ENCODE measurements at places on chromosomes 13 and 19.
A peak's percentile ranks its signal among the peaks of the same experiment; 100 is the strongest.

- no peak for DNase-seq
Measured at GRCh38 chr19:4748589-4748988, 24.9 kb upstream of the DPP9 start.

DNA sequence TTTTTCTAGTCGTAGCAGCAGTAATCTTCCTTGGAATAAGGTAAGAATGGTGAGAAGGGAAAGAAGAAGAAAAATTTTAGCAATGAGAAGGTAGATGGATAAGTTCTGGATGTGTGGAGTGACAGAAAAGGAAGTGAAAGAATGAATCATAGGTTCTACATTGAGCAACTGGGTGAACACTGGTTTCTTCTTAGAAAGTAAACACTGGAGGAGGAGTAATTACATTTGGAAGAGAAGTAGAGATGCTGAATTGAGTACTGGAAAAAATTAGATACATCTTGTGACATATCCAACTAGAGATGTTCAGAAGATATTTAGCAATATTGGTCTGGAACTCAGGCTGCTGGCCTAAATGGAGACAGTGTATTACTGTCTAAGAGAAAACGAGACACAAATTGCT lies 148.5 kb downstream of the GPC5 start:
- no peak for DNase-seq

DNA sequence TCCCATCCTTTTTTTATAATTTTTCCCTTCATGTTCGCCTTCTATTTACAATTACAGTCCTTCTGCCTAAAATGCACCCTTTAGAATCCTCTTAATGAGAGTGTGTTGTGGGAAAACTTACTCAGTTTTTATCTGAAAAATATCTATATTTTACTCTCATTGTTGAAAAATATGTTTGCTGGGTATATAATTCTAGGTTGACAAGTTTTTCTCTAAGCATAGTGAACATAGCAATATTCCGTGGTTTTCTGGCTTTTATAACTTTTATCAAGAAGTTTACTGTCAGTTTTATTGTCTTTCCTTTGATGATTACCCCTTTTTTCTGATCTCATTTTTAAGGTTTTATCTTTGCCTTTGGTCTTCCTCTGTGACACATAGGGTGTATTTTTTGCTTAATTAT lies 57.3 kb downstream of the UQCRFS1 start:
- DNase-seq, result no peak

DNA sequence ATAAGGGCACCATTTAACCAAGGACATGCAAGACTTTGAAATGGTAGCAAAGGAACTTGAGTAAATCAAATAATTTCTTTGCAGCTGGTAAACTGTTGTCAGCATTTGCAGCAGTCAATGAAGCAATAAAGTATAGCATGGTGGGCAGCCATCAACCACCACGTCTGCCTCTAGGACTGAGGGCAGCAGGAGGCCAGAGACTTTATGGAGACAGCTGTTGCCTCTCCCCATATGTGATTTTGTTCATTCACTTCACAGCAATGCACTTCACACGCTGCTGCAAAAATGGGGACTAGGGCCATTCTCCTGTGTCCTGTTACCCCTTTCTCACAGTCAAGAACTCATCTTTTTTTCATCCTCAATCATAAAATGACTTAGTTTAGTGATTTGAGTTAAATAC lies 51.3 kb upstream of the PCDH9 start:
- DNase-seq, result no peak

GRCh38 chr19:37059142-37059541 lies 19.1 kb upstream of the ZNF420 start:
- DNase-seq, result no peak

- DNase-seq, result no peak
Measured at GRCh38 chr13:99506634-99507033, 5.4 kb downstream of the TM9SF2 start.

DNA sequence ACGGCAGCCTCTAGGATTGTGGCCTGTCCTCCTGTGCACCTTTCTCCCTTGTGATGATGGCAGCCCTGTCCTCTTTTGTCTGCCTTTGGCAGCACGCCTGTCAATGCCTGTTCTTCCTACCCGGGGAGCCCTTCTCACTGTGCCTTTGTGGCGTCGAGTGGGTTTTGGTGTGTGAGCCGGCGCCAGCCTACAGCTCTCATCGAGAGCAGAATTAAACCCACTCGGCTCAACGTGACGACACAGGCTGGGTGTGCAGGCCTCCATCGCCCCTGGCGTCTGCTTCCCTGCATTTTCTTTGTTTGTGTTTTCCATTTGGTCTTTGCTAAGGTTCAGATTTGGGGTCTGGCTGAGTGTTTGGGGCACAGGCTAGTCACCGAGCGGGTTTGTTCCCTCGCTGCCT lies 34.4 kb downstream of the AP1M1 start:
- no peak for DNase-seq

DNA sequence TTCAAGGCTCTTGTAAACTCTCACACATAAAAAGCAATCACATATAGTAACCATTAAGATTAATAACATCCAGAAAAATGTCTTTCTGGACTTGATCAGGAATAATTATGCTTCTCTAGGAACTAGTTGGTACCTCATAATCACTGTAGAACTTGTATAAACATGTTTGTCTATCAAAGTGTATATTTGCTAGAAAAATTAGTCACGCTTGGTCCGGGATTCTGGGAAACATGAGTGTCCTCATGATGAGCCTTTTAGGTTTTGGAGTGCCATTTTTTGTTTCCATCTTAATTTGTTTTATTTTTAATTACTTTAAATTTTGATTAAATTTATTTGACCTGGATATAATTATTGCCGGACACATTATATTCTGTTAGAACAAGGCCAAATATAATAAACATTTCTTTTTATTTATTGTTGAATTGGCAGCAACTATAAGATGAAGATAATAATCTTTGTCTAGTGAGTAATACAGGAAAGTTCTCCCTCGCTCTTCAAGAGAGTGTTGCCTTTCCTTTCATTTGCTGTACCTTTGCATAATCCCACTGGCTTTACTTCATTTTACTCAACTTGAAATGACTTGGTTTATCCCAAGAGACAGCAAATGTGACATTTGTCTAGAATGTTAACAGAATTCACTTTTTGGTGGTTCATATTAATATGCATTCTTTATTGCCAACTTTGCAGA lies 207.0 kb downstream of the NALCN start:
- no peak for DNase-seq

DNA sequence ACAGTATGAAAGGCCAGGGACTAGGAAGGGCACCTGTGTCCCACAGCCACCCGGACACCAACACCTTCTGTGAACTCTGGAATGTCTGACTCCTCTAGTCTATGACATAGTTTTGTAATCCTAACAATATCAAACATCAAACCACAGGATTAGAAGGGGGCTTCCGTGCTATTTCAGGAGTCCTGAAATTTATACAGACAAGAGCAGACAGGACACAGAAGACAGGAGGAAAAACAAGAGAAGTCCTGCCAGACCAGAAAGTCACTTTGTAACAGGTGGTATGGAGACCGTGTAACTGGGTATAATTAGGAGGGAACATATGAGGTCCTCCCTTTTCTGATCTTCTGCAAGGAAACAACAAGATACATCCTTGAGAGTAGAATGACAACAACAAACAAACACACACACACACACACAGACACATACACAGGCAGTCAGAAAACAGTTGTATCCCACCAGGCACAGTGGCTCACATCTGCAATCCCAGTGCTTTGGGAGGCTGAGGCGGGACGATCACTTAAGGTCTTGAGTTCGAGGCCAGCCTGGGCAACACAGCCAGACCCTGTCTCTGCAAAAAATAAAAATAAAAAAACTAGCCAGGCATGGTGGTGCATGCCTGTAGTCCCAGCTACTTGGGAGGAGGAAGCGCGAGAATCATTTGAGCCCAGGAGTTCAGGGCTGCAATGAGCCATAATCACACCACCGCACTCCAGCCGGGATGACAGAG lies 13.1 kb downstream of the INSR start:
- DNase-seq, result no peak

- DNase-seq, result no peak
Measured at GRCh38 chr19:29547361-29547960, 21.7 kb downstream of the VSTM2B start.

DNA sequence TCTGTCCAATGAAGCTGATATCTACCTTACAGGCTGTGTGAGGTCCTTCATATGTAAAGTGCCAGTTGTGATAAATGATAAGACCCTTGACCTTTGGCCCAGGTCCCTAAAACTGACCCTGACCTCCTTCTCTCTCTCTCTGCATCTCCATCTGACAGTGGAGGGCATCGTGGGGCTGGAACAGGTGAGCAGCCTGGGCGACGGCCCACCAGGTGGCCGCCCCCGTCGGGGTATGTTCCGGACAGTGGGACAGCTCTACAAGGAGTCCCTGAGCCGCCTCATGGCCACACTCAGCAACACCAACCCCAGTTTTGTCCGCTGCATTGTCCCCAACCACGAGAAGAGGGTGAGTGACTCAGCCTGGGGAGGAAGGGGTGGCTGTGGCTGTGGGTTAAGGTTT lies 53.7 kb downstream of the MYH14 start:
- DNase-seq, result no peak

GRCh38 chr13:101520672-101521071 lies 68.2 kb downstream of the ITGBL1 start:
- DNase-seq, result peak; percentile 86

GRCh38 chr19:10603873-10604459 lies 16.9 kb upstream of the AP1M2 start:
- no peak for DNase-seq

GRCh38 chr13:98978280-98978679 lies 416 bp upstream of the DOCK9 start:
- DNase-seq, result peak; percentile 86

DNA sequence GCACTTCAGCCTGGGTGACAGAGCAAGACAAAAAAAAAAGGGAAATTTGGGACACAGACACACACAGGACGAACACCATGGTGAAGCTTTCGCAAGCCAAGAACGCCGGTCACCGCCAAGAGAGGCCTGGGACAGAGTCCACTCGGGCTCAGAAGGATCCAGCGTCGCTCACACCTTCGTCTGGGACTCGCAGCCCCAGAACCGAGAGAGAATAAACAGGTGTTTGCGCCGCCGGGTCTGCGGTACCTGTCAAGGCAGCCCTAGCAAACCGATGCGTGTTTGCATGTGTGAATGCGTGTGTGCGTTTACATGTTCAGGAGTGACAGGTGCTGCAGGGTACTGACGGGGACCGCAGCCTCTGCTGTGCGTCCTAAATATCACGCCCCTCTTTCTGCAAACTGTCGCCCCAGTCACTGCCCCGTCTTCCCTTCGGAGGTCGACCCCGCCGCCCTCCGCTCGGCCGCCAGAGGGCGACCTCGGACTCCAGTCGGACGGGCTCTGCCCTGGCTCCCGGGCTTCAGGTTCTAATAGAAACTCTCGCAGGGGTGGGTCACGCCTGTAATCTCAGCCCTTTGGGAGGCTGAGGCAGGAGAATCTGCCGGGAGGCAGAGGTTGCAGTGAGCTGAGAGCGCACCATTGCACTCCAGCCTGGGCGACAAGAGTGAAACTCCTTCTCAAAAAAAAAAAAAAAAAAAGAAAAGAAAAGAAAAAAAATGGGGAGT lies 11.8 kb upstream of the CSNK1G2 start:
- DNase-seq, result peak; percentile 58

DNA sequence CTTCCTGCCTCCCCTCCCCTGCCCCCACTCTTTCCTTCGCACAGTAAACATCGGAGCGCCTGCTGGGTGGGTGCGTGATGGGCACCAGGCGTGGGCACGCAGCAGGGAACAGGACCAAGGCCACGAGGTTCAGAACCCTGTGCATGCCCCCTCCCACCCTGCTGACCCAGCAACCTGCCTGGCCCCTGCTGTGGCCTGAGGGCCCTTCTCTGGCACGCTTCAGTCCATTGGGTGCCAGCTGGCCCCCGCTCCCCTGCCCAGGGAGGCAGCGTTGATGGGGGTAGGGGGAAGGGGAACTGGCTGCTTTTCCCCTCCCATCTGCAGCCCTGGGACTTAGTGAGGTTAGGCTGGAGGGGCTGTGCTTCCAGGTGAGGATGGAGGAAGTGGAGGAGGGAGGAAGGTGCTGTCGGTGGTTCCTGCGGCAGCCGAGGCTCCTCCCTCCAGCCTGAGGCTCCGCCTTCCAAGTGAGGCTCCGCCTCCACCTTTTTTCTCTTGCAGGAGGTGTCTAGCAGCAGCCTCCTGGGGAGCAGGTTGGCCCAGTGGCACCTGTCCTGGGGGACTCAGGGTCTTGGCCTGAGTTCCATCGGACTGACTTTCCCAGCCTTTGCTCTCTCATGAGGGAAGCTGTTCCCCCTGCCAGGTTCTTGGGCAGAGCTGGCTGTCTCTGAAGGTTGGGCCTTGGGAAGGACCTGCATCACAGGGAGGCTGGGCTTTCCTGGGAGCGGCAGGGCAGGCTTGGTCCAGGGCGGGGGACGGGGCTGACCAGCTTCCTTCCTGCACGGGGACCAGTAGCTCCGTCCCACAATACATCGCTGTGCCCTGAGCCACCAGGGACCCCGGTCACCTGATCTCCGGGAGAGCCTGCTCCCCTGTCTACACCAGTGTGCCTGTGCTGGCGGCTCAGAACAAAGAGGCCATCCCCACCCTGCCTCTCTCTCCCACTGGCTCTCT lies 7.3 kb downstream of the PIAS4 start:
- DNase-seq, result no peak

- DNase-seq, result no peak
Measured at GRCh38 chr19:1001538-1002166, 1.4 kb downstream of the GRIN3B start.

DNA sequence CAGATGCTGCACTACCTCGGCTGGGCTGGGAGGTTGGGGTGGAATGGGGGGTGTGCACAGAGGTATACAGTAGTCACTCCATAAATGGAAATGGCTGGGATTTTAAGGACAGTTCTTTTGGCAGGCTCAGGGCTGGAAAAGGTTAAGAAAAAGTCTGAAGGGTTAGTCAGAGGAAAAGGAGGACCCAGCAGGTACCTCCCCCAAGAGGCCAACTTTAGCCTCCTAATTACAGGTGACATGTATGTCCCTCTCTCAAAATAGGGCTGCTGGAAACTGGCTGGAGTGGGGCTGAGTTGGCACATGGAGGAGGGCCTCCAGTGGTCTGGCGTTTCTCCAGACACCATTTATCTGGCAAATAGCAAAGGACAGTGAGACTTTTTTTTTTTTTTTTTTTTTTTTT lies 994 bp downstream of the CCDC194 start:
- no peak for DNase-seq

- no peak for DNase-seq
Measured at GRCh38 chr19:18669883-18670282, 13.6 kb upstream of the CRTC1 start.

DNA sequence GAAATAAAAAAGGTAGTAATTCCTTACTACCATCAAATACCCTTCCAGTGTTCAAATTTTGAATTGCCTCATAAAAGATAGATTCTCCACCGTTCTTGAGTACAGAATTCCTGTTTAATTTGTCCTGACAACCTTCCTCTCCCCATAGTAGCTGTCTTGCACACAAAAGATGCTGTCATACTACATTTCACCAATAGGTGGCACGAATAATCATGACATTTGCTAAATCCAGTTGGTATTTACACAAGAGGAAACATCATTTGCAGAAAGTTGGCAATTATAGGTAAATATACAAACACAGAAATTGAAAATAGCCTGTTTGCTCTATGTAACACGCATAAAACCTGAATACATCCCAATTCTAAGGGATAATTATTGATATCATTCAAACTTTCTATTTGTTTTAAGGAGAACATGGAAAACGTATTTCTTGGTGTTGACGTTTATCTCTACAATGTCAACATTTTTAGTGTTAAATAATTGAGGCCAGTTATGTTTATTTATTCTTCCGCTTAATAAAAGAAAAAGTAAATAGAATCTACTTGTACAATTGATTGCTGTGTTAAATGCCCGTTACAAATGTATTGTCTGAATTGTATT lies 58.3 kb upstream of the CLDN10 start:
- peak; percentile 45 for DNase-seq

Data from fibroblast of skin of right quadriceps (primary cell).